Stimulated activated CD8-positive, alpha-beta memory T cell treated with anti-CD3 and anti-CD28 coated beads, Interleukin-12 subunit alpha, Interleukin-12 subunit beta, amount 100 ng/mL, for 4 hours (primary cell): ENCODE measurements at places on chromosomes 2 and 18.

GRCh38 chr2:230784795-230785194 lies 72.2 kb downstream of the CAB39 start:
- DNase-seq, result no peak

DNA sequence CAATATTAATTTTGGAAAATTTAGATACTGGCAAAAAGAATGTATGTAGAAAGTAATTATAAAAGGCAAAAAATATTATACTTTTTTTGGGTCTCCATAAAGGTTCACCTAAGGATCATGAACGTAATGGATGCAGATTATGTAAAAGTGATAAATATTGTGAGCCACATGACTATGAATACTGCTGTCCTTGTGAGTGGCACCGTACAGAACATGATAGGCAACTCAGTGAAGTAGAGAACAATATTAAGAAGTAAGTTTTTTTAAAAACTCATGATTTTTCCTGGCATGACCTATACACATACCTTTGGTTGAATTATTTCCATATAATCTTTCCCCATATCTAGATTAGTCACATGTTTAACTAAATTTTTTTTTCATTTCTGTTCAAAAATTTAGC lies 18.6 kb downstream of the GEN1 start:
- no peak for DNase-seq

- DNase-seq, result no peak
Measured at GRCh38 chr2:49569176-49569575, 414.9 kb upstream of the FSHR start.

DNA sequence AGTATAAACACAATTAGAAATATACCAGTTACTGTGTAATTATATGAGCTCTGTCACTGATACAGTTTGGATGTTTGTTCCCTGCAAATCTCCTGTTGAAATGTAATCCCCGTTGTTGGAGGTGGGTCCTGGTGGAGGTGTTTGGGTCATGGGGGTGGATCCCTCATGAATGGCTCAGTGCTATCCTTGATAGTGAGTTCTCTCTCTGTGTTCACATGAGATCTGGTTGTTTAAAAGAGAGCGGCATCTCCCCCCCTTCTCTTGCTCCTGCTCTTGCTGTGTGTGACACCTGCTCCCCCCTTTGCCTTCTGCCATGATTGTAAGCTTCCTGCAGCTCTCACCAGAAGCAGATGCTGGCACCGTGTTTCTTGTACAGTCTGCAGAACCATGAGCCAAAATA lies 24.1 kb downstream of the MTX2 start:
- no peak for DNase-seq

GRCh38 chr18:50187659-50188058 lies 7.3 kb downstream of the MYO5B start:
- no peak for DNase-seq

- no peak for DNase-seq
Measured at GRCh38 chr2:3460156-3460555, 59.2 kb downstream of the ADI1 start.

GRCh38 chr18:33372442-33372841 lies 68.1 kb downstream of the CCDC178 start:
- no peak for DNase-seq
